ENCODE measurements at places on chromosomes 1 and 21.

DNA sequence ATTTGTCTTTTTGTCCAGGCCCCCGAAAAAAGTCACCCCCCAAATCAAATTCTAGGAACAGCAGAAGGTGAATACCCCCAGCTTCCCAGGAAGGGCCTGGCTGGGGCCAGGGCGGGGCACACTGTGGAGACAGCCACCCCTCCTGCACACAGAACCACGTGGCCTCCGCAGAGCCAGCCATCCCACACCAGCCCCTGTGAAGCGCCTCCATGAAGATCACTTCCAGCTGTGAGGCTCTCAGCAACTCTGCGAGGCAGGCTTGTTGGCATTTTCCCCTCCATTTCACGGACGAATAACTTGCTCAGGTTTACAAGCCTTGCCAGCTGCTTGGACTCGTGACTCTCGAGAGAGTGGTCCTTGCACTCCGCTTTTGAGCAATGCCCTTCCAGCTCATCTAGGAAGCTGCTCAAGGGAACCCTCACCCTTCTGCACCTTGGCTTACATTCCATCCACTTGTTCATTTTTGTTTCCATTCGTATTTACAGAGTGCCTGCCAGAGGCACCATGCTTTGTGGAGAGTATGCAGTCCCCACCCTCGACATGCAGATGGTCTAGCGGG, 48.2 kb downstream of the SYT6 start:
- DNase-seq, result peak; percentile 64

- DNase-seq, result peak; percentile 2
Measured at GRCh38 chr1:56295949-56296929, 283.1 kb downstream of the PLPP3 start.

DNA sequence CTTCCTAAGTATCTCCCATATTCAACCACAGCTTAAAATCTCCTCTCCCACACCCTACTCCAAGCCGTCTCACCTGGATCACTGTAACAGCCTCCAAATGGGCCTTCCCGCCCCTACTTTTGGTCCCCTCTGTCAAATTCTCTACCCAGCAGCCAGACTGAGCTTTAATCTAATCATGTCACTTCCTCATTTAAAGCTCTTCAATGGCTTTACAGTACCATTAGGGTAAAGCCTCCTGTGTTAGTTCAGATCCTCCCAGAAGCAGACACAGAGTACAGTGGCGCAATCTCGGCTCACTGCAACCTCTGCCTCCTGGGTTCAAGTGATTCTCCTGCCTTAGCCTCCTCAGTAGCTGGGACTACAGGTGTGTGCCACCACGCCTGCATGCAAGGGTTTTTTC, 46.8 kb upstream of the PSEN2 start:
- no peak for DNase-seq

DNA sequence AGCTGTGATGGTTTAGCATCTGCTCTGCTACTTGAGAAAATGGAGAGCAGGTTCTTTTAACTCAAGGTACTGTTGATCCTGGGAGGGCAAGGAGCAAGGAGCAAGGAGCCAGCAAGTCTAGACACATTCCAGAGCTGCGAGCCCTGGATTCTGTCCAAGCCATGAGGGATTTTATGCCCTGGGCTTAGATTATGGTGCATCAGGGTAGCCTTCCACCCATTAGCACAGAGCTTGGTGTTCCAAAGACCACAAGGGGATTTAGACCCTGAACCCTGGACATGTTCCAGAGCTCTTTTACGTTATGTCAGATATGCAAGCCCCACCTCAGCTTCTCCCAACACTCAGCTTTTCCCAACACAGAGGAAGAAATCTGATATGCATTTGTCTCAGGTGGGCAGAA, 2.0 kb upstream of the OR14I1 start:
- DNase-seq, result no peak

- DNase-seq, result peak; percentile 83
Measured at GRCh38 chr1:50427818-50428779, 4.9 kb upstream of the DMRTA2 start.

GRCh38 chr1:33586106-33586505, 113.7 kb downstream of the ZSCAN20 start:
- no peak for DNase-seq

All from H7 (cell line).